ENCODE measurements at places on chromosomes 3 and 15. TPM values are rescaled to one million over a fixed set of nuclear protein-coding genes. Genes with fewer than 3 reads are reported as not detected.

The SEMA7A gene
- total RNA-seq: 91.6 TPM

The LSAMP gene
- under 0.01 TPM for total RNA-seq

The TMF1 gene
- 26.7 TPM for total RNA-seq

The ARNT2 gene
- 0.21 TPM for total RNA-seq

The CXCR6 gene
- not detected for total RNA-seq

The C3orf85 gene
- not detected for total RNA-seq

The TRIM42 gene
- not detected for total RNA-seq
